NCI-H1436 (cell line): ENCODE measurements at places on chromosomes 3 and 15.
A peak's percentile ranks its signal among the peaks of the same experiment; 100 is the strongest.

- no peak for DNase-seq
Observed at GRCh38 chr3:80215191-80215590, 447.4 kb upstream of the ROBO1 start.

GRCh38 chr3:171943262-171944117, 95.9 kb upstream of the FNDC3B start:
- no peak for DNase-seq

GRCh38 chr3:48320996-48321395, 12.5 kb downstream of the SPINK8 start:
- DNase-seq, result no peak

DNA sequence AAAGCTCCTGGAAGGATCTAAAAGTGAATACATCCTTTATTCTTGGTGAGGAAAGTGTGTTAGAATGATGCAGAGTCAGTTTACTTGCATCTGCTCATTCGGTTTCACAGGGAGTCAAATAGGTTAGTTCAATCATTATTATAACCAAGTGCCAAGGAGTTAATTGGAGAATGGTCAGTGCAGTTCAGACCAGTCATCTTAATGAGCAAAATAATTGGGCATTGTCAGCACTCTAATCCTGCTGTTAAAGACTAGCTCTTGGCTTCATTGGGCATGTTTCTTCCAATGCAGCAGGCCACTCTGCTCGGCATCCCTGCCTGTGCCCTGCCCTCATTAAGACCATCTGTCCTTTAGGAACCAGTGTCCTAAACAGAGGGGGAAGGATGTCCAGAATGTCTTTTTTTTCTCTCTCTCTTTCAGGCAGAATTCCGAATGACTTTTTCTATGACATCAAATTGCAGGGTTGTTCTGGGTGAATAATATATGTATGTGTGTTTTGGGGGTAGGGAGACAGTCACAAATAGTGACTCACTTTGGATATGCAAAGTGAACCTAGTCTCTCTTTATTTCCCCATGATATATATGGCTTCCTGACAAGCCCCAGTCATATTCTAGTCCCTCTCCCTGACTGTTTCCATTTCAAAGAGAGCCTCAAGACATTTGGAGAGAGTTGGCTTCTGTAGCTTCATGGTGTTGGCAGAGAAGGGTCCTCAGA, 205.4 kb upstream of the TRIM42 start:
- no peak for DNase-seq

GRCh38 chr3:155270063-155270462, 23.4 kb downstream of the STRIT1 start:
- no peak for DNase-seq

DNA sequence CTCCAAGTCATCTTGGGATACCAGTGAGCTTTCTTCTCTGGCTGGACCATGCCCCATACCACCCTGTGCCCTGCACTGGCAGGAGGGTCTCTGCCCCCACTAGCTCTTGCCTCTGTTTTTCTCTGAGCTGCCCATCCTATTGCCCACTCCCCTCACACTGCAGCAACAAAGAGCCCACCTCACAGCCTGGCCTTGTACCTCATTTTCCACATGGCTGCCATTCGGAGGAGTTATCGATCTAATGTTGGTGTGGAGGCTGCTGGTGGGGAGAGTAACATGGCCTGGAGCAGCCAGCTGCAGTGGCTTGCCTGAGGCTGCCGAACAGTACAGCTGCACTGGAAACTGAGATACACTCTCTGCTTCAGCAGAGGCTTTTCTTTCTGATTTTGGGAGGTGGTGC, 65.7 kb upstream of the AGBL1 start:
- DNase-seq, result no peak

DNA sequence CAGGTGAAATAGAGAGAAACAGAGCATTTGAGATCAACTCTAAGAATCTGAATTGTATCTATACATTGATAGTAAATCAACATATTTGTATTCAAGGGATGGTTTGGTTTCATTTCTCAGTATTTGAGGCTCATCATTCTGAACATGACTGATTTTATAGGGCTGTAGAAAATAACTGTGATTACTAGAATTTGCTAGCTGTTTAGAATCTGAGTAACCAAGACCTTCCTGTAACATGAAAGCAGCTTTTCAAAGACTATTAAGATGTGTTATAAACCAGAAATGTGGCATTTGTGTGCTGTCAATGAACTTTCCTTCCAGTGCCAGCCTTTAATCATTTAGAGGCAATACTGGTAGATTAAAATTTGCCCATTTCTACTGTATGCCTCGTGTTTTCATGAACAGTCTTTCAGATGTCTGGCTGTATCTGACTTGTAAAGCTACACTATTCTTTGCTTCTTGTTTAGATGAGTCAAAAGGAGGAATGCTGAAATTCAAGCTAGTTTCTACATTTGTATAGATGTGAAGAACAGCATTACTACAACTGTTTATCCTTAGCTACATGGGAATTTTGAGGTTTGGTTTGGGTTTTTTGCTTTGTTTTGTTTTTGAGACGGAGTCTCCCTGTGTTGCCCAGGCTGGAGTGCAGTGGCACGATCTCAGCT, 137.3 kb upstream of the BHLHE40 start:
- no peak for DNase-seq

DNA sequence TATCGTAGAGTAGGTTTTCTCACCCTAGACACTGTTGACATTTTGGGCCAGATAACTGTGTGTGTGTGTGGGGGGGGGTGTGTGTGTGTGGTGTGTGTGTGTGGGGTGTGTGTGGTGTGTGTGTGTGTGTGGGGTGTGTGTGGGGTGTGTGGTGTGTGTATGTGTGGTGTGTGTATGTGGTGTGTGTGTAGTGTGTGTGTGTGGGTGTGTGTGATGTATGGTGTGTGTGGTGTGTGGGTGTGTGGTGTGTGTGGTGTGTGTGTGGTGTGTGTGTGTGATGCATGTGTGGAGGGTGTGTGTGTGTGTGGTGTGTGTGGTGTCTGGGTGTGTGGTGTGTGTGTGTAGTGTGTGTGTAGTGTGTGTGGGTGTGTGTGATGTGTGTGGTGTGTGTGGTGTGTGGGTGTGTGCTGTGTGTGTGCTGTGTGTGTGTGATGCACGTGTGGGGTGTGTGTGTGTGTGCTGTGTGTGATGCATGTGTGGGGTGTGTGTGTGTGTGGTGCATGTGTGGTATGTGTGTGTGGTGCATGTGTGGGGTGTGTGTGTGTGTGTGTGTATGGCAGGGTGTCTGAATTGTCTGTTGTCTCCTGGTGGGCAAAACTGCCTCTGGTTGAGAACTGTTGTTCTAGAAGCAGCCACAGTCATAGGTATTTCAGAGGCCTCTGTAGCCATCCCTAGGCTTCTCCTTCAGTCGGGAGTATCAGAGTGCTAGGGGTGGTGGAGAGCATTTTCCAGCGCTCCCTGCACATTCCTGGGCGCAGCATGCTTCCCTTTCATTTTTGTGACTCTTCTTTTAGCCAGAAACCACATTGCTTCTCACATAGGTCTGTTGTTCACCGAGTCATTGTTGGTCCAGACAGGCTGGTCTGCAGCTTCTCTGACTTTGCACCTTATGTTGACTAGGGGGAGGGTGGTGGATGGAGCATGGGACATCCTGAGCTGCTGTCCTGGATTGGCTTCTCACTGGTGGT, 84.4 kb downstream of the THSD4 start:
- no peak for DNase-seq

DNA sequence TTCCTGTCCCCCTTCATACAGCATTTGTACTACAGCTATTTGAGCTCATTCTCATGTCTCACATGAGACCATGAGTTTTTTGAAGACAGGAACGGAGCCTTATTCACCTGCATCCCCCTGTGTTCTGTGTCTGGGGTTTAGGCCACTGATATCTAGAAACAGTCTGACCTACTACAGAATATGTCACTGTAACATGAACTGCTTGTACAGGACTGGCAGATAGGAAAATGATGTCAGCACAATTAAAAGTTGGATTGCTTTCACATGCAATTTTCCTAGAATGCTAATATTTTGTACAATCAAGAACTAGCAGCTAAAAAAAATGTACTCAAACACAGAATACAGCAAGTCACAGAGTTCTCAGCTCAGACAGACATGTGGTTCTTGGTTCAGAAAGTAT, 90.8 kb upstream of the FGF12 start:
- DNase-seq, result no peak

DNA sequence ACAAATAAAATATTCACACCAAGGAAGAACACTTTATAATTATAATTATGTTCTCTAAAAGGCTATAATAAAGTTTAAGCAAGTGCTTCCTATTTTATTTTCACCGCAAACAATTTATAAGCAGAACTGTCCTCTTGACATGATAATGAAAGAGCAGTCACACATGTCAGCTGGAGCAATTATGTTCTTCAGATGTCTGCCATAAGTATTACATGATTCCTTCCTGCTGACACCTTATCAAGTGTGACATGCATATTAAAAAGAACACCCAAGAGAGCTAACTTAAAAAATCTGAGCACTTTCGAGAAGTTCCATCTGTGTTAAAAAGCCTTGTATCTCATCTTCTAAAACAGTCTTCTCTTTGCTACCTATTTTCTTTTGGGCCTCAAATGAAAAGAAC, 249.5 kb downstream of the SQOR start:
- DNase-seq, result peak; percentile 4

DNA sequence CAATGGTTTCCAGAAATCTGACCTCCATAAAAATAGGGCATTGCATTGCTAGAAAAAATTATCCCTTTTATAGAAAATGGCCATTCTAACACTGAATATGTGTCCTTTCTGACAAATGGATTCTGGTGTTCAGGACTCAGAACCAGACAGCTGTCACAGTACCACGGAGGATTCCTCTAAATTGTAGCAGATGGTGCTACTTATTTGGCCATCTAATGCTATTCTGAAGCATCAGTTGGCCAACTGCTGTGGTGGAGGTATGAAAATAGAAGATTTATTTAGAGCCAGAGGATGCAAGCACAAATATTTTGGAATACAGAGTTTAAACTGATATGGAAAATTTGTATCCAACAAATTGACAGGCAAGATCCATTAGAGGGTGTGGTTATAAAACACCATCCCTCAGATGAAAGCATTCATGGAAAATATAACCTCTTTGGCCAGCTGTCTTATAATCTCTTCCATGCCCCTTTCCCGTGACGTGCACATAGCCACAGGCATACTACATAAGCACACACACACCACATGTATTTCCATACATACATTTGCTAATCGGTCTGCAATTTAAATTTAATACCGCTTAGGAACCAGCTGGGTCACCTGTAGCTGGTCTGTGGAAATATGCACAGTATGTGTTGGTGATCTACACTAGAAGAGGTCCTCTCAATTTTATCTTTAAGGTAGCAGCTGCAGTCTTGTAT, 302.7 kb upstream of the KCNMB2 start:
- DNase-seq, result no peak

- no peak for DNase-seq
Observed at GRCh38 chr15:67854358-67854757, 14.5 kb upstream of the RNU6-1 start.

GRCh38 chr3:171972871-171973348, 66.5 kb upstream of the FNDC3B start:
- DNase-seq, result no peak

- DNase-seq, result no peak
Observed at GRCh38 chr3:58044691-58045483, 36.7 kb downstream of the FLNB start.

DNA sequence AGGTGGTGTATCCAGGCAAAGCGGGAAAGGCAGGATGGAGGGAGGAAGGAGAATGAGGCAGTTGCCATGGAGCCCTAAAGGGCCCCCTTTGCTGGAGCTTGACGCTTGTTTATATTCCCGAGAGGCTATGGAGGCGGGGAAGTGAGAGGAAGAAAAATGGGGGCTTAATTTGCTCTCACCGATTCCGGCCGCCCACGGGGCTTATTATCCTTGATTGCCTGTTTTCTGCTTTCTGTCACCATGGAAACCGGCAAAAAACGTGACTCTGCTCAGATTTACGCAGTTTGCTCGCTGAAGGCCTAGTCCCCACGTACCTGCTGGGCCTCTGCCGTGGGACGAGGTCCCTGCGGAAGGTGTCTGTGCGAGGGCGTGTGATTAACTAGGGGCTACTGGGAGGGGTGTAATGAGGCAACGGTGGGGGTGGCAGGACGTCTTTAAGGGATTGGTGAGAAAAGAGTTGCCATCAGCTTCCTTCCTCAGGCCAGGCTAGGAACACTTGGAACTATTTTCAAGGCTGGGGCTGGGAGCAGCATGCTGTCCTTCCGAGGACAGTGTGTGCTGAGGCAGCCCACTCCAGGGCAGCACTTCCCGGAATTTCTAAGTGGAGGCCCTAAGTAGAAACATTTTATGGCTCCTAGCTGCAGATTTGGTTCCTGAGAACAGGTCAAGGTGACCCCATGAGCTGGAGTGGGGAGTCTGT, 110.8 kb upstream of the NDN start:
- DNase-seq, result peak; percentile 93

DNA sequence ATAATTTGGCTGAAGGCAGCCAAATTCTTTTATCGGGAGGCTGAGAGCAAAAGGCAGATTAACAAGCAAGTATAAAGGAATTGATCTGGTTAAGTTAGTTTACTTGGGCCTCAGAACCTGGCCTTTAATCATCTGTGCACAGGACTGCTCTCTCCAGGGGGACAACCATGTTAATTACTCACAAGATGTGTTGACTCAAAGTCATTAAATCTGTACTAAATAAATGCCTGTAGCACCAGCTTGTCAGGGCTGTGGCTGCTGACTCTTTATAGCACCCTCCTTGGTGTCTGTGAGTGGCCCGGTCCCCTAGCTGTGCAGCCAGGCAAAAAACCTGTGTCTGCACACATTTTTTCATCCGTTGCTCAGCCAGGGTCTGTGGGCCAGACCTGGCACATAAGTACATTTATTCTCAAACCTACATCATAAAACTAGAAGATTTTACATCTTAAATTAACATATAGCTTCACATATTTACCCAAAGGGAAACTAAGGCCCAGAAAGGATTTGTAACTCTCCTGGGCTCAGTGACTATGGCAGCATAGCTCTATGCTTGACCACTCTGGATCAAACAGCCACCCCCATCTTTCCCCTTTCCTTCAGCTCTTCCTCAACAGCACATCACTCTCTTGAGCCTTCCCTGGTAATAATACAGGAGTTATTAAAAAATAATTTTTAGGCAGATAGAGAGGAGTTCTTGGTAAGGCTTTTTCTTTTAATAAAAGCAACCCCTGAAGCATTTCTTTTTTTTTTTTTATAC, 51.4 kb downstream of the NCEH1 start:
- no peak for DNase-seq
